ENCODE measurements at places on chromosomes 1 and 21. TPM values are rescaled to one million over a fixed set of nuclear protein-coding genes. Genes with fewer than 3 reads are reported as not detected.

KRTAP19-6 gene
- not detected for polyA plus RNA-seq

RNU1-3 gene
- not detected for polyA plus RNA-seq

TNN gene
- polyA plus RNA-seq, result not detected

NOS1AP gene
- not detected for polyA plus RNA-seq

FAM72A gene
- polyA plus RNA-seq, result 4.3 TPM

Data from GM23248 (cell line).